ENCODE measurements at places on chromosomes 13 and 19.

DNA sequence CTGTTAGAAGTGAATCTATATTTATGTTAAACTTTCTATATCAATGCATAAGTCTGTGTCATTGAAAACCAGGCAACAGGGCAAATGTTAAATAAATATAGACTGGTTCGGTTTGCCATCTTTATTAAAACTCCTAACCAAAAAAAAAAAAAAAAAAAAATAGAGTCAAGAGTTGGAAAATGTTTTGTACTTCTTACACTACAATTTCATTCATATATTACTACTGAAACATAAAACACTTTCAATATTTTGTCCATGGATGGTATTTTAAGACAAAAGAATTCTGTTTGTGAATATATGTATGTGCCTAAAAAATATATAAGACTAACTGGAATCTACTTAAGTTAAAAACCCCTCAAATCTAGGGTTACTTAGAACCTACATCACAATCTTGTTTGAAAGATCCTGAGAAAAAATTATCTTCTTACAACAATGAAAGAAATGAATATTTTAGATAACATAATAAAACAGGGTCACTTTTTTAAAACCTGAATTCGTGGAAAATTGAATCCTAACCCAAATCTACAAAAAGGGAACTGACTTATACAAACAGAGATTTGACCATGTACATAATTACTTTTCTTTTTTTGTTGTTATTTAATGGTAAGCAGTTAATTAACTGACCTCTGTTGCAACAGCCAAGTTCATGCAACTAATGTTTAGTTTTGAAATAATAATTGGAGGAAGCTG is 5.1 kb downstream of the DACH1 start:
- DNase-seq, result no peak

- no peak for DNase-seq
Measured at GRCh38 chr13:91664039-91664438, 265.6 kb downstream of the GPC5 start.

DNA sequence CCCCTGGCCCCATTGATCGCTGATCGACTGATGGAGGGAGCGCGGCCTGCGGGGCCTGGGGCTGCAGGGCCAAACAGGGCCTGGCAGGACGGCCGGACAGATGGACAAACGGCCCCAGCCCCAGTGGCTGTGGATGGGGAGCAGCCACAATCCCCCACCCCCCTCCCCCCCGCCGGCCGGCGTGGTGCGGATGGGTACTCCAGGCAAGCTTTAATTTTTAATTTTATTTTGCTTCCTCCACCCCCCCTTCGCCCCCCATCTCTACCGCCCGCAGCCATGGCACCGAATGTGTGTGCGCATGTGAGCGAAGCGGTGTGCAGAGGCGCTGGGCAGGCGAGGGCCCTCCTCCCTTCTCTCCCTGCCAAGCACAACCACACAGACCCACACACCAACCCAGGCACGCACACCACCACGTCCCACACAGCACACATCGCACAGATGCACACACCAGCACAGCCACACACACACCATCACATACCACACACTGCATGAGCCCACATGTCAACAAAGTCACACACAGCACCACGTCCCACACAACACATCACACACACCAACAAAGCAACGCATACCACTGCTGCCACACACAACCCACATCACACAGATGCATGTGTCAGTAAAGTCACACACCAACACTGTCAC is 12.4 kb downstream of the ERFL start:
- DNase-seq, result no peak

DNA sequence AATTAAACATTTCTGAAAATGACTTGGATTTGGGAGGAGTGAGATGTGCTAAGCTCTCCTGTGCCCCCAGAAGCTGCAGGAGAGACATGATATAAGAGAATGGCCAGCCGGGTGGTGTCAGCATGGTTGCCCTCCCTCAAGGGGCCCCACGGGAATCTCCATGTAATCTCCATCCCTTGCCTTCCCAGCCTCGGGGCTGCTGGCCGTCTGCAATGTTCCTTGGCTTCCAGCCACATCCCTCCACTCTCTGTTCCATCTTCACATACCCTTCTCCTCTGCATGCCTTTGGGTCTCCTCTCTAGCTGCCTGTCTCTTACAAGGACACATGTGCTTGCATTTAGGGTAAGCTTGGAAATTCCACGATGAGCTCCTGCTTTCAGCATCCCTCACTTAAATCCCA is 172.0 kb downstream of the TSHZ3 start:
- no peak for DNase-seq
